ENCODE measurements at places on chromosomes 7 and 10.

DNA sequence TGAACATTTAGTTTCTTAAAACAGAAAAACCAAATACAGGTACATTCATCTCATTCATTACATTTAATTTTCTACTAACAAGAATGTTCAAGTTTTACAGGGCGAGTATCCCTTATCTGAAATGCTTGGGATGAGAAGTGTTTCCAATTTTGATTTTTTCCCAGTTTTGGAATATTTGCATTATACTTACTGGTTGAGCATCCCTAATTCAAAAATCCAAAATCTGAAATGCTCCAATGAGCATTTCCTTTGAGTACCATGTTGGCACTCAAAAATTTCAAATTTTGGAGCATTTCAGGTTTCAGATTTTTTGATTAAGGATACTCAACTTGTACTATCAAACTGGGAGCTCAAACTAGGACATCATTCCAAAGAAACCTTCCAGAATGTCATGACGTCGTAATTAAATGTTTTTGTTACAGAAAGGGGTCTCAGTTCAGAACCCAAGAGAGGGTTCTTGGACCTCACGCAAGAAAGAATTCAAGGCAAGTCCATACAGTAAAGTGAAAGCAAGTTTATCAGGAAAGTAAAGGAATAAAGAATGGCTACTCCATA lies 90.8 kb upstream of the PIK3CG start:
- no peak for DNase-seq

GRCh38 chr10:93757801-93758507 lies at the start of gene LGI1:
TSS of gene LGI1 (plus strand) at chr10:93757936. CDS start at chr10:93758145, 209 bp downstream.
- no peak for DNase-seq

- no peak for DNase-seq
Measured at GRCh38 chr7:16271355-16271915, 149.9 kb downstream of the CRPPA start.

DNA sequence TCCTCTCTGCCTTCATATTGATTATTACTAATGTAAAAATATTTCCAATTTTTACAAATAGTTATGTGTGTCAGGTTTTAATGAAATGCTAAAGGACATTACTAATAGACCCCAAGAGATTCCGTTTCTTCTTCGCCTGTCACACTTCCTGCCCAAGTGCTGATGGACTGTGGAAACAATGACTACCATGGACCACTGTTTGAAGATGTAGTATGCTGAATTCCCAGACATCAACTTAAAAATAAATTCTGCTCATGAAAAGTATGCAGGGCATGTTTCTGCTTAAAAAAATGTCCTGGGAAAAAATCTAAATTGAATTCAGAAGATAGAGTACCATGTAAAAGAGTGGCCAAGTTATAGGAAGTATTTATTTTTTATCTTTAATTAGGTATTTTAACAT lies 52.1 kb downstream of the ST7 start:
- no peak for DNase-seq

DNA sequence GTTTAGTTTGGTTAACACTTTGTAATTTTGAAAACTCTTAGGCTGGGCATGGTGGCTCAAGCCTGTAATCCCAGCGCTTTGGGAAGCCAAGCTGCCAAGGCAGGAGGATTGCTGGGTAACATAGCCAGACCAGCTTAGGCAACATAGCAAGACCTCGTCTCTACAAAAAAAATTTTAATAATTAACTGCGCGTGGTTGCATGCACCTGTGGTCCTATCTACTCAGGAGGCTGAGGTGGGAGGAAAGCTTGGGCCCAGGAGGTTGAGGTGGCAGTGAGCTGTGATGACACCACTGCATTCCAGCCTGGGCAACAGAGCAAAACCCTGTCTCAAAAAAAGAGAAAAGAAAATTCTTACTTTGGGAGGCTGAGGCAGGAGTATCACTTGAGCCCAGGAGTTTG lies 18.2 kb downstream of the MYOZ1 start:
- DNase-seq = no peak
